ENCODE measurements at places on chromosomes 1 and 21.

GRCh38 chr1:36884029-36884701, 150.2 kb downstream of the GRIK3 start:
- DNase-seq, result no peak

- no peak for DNase-seq
These were observed 184.5 kb downstream of the TGFBR3 start for GRCh38 chr1:91701472-91701869.

- DNase-seq, result no peak
These were observed 1.7 kb downstream of the ALDH9A1 start for GRCh38 chr1:165696625-165697100.

DNA sequence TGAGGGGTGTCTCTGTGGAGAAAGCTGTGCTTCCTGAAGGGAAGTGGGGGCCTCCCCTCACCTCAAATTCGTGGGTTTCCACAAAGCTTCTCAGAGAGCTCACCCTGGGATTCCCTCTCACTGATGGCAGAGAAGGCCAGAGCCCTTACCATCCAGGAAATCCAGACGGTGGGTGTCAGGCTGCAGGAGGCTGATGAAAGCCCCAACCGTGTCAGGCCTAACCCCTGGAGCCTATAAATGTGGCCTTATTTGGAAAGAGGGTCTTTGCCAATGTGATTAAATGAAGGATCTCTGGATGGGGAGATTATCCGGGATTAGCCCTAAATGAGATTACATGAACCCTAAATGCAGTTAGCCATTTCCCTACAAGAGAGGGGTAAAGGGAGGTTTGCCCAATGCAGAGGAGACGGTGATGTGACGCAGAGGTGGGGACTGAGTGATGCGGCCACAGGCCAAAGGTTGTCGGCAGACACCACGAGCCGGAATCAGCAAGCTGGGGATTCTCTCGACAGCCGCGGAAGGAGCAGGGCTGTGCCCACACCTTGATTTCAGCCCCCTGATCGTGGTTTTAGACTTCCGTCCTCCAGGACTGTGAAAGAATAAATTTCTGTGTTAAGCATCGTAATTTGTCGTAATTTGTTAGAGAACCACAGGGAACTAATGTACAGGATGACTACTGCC, 82.6 kb downstream of the TOMM20 start:
- no peak for DNase-seq

DNA sequence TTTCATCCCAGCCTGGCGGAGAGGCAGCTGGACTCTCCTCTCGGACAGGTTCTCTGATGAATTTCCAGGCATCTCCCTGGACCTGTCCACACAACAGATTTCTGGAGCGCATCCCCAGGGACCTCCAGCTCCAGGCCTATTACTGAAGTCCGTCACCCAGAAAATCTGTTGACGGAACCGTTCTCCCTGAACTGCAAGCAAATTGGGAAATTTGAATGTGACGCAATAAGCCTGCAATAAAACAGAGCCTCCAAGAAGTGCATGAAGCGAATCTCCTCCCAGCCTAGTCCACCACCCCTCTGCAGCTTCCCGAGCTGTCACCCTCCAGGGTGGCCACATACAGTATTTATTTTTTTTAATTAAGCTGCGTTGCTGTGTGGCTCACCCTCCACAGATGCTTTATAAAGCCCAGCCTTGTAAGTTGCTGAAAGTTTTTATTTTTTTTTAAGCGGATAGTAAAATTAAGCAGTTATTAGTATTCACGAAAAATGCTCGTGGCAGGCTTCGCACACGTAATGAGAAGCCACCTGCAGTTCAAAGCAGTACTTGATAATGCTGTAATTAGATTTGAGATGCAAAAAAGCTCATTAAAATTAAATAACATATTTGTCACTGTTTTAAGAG, 173.3 kb downstream of the CAMTA1 start:
- no peak for DNase-seq

DNA sequence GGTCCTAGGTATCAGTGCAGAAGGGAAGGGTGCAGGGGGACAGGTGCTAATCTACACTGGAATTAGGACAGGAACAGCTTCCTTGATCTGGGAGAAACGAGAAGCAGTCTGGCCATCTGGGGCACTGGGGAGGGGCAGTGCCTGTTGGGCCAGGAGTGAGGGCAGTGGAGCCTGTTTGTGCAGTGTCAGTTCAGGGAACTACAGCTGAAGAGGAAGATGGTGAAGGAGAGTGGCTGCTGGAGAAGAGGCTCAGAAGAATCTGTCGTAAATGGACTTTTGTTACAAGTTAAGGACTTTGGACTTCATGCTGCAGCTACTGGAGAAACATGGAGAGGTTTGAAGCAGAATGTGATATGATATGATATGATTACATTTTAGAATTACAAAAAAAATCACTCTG, 3.2 kb upstream of the TNFSF4 start:
- no peak for DNase-seq

- DNase-seq, result no peak
These were observed 250.9 kb upstream of the DAB1 start for GRCh38 chr1:57674801-57675200.

- no peak for DNase-seq
These were observed 40.9 kb upstream of the SLC6A9 start for GRCh38 chr1:44072204-44072603.

DNA sequence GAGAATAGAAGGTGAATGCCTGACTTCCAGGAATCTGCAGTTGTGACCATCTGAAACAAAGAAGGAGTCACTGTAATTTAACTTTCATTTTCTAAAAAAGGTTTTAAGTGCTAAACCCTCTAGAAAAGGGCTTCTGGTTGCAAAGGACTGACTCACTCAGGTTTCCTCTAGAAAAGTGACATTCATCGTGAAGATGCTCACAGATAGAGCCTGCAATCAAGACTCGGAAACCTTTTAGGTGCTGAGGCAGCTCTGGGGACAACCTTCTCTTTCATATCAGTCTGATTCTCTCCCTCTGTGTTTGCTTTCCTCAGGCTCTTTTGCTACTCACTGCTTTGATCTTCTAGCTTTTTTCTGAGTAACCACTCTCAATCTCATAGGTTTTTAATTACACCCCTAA, 8.2 kb downstream of the BCL9 start:
- DNase-seq, result peak; percentile 35

DNA sequence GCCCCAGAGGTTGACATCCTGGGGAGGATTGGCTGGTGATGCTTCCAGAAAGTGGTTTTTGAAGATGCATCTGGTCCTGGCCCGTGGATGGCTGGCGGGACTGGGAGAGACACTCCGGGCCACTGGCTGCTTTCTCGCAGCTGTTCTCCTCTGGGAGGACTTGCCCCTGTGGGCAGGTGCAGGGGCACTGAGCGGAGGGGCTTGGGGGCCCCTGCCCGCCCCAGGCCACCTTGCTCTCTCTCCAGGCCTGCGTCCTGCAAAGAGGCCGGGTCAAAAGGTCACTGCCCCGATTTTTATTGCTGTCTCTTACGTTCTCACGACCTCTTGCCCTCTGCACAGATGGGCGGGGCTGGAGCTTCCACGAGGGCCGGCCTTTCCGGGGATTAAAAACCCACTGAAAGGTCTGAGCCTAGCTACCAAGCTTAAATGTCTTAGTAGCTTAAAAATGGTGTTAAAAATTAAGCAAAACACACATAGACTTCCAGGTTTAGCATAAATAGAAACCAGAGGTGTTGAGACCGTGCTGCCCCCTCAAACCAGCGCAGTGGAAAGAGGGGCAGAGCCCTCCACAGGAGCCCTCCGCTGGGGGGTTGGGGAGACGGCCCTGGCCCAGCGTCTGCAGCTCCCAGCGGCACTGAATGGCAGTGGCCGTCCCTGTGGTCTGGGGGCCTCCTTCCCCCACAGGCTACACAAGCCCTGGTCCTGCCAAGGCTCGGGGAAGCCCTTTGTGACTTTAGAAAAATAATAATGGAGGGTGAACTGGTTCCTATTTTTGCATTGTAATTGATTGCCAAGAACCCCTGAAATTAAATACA, 43.9 kb downstream of the SKI start:
- no peak for DNase-seq

- DNase-seq, result no peak
These were observed 277.0 kb upstream of the BRINP3 start for GRCh38 chr1:190754666-190755065.

GRCh38 chr1:84541679-84542078, 32.6 kb downstream of the CTBS start:
- DNase-seq, result no peak

GRCh38 chr1:41799205-41799604, 119.5 kb downstream of the HIVEP3 start:
- DNase-seq, result no peak

DNA sequence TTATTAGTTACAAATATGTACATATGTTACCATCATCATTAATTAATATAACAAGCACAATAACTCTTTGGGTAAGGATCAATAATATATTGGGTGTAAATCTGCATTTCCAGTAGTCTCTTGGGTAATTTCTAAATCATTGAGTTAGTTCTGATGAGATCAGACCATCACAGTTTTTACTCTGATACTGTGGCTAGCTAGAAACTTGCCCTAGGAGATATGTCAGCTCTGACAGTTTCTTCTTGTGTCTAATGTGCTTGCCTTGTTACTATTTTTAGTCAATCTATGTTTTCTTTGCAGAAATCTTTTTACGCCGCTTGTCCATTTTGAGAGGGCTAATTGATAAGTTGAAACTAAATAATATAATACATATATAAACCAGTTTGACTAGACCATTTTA, 285.6 kb upstream of the ST6GALNAC5 start:
- no peak for DNase-seq

GRCh38 chr1:104746994-104747393, 997.3 kb downstream of the AMY1C start:
- DNase-seq, result no peak

GRCh38 chr1:202276081-202276715, 65.5 kb downstream of the UBE2T start:
- no peak for DNase-seq

GRCh38 chr1:165628147-165628822, 2.7 kb upstream of the MGST3 start:
- no peak for DNase-seq

GRCh38 chr1:111448482-111448917, 556 bp downstream of the WDR77 start:
- DNase-seq, result peak; percentile 34

GRCh38 chr21:25790878-25791204, 56.1 kb downstream of the GABPA start:
- DNase-seq, result no peak

GRCh38 chr1:154855186-154855851, 14.8 kb downstream of the KCNN3 start:
- DNase-seq, result no peak

DNA sequence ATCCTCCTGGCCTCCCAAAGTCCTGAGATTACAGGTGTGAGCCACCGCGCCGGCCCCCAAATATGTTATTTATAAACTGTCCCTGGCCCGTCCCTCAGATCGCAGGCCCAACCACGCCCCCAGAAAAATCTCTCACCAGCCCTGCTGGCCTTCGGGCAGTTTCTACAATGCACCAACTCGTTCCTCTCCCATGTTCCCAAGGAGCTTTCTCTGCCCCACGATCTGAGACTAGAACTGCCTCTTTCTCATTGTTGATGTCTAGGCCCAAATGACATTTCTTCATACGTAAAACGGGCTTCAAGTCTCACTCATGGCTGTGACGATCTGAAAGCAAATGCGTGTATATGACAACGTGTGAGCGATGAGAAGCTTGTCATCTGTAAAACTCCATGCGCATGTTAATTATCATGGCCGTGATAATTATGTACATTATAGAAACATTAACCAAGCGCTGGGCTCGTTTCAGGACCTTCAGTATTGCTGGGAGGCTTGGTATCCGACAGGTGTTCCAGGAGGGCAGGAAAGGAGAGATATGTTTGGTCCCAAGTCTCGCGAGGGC, 748 bp upstream of the NIPAL3 start:
- DNase-seq, result no peak

- DNase-seq, result peak; percentile 6
These were observed 61.7 kb upstream of the GJA8 start for GRCh38 chr1:147840909-147841308.

GRCh38 chr1:5108740-5109139, 454.3 kb downstream of the AJAP1 start:
- DNase-seq, result no peak

DNA sequence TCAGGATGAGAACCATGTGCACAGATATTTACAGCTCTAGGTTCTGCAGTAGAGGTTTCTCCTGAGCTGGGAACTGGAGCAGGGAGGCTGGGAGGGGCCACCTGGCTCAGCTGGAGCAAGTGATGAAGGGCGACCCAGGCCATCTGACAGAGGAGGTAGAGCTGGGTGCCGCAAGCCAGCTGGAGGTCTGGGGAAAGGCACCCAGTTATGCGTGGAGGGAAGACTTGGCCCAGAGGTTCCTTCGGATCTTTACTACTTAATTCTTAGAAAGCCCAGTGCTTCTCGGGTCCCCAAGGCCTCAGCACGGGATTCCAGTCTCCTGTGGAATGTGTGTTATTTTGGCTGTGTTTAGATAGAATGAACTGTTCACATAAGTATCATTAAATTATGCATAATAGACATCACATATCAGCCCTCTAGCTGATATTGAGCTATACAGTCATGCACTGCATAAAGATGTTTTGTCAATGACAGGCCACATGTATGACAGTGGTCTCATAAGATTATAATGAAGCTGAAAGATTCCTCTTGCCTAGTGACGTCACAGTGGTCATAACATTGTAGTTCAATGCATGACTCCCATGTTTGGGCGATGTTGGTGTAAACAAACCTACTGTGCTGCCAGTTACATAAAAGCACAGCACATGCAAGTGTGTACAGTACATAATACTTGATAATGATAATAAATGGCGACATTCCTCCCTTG, 245.1 kb downstream of the RHOU start:
- DNase-seq, result no peak

GRCh38 chr1:212470059-212470458, 37.3 kb downstream of the NENF start:
- DNase-seq, result no peak

DNA sequence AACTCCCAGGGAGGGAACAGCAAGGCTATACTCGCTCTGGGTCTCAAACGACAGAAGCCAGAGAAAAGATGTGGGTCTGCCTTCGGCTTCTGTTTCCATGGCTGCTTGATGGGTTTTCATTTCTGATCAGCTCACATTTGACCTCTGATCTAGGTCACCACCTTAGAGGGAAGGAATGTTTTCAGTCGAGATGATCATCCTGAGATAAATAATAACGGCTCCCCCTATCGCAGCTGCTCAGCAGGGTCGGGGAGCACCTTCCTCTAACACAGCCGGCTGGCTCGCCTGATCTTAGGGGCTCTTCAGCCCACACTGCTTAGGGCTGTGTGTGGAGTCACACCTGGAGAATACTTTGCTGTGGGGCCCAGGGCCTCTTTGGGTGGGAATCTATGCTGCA, 53.1 kb upstream of the ZNF648 start:
- no peak for DNase-seq

DNA sequence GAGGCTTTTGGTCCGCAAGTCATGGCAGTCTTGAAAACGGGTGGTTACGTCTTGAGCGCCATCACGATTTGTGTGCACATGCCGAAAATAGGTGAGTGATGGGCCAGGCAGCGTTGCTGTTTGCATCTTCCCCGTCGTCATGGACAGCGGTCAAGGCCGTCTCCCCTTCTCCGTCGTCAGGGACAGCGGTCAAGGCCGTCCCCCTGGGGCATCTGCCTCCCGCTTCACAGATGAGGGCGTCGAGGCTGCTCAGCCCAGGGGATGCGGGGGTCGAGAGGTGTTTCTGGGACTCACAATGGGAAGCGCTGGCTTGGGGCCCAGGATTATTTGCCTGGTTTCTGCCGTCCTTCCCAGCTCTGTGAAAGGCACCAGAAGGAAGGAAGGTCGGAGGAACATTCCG, 162.2 kb downstream of the PRDM16 start:
- no peak for DNase-seq
